ENCODE measurements at places on chromosomes 6 and 20. TPM values are rescaled to one million over a fixed set of nuclear protein-coding genes. Genes with fewer than 3 reads are reported as not detected.

- no peak overlapping the region for H3K27ac ChIP-seq
- no peaks in the 10 kb centered on the region for H3K4me1 ChIP-seq
- no peak overlapping the region for H3K4me3 ChIP-seq
- H3K27me3 ChIP-seq = no peaks in the 10 kb centered on the region
- no peaks in the 10 kb centered on the region for H3K36me3 ChIP-seq
- no peak for DNase-seq
These were observed 22.6 kb upstream of the ELOVL2 start for GRCh38 chr6:11066505-11067347.

- no peak overlapping the region for H3K4me3 ChIP-seq
- no peaks in the 10 kb centered on the region for H3K27me3 ChIP-seq
- peak; percentile 37 for DNase-seq
- H3K4me1 ChIP-seq = peaks cover 28% of the 10 kb centered on the region
- H3K27ac ChIP-seq = peak overlapping the region; percentile 67
These were observed 105.8 kb upstream of the TRAF3IP2 start for GRCh38 chr6:111711476-111711875.

DNA sequence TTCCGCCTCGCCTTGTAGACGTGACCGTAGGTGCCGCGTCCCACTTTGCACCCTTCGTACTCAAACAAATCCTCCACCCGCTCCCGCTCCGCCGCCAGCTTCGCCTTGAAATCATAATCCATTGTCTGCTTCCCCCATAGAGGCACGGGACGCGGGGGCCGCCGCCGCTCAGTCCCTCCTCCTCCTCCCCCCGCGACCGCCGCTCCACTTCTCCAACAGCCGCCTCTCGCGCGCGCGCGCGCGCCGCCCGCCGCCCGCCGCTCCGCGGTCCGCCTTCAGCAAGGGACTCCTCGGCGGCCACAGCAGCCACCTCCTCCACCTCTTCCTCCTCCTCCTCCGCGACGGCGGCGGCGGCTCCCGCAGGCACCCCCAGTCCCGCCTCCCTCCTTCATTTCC is 256 bp downstream of the CDK19 start:
- peak overlapping the region; percentile 95 for H3K27ac ChIP-seq
- no peaks in the 10 kb centered on the region for H3K36me3 ChIP-seq
- no peaks in the 10 kb centered on the region for H3K27me3 ChIP-seq
- peak overlapping the region; percentile 81 for H3K4me3 ChIP-seq
- no peak for DNase-seq

GRCh38 chr20:59515013-59515905 is 89.1 kb upstream of the PHACTR3 start:
- no peaks in the 10 kb centered on the region for H3K36me3 ChIP-seq
- no peak overlapping the region for H3K27ac ChIP-seq
- peaks cover 12% of the 10 kb centered on the region for H3K27me3 ChIP-seq
- no peaks in the 10 kb centered on the region for H3K4me1 ChIP-seq
- no peak overlapping the region for H3K4me3 ChIP-seq
- no peak for DNase-seq

- peak overlapping the region; percentile 43 for H3K27ac ChIP-seq
- H3K4me1 ChIP-seq = peaks cover 10% of the 10 kb centered on the region
- H3K36me3 ChIP-seq = no peaks in the 10 kb centered on the region
- peak; percentile 46 for DNase-seq
- no peaks in the 10 kb centered on the region for H3K27me3 ChIP-seq
These were observed 9.8 kb upstream of the HECA start for GRCh38 chr6:139124887-139125672.

GRCh38 chr20:41380551-41381193 is 14.1 kb upstream of the EMILIN3 start:
- H3K4me3 ChIP-seq = no peak overlapping the region
- no peak for DNase-seq
- no peaks in the 10 kb centered on the region for H3K27me3 ChIP-seq
- H3K36me3 ChIP-seq = no peaks in the 10 kb centered on the region

DNA sequence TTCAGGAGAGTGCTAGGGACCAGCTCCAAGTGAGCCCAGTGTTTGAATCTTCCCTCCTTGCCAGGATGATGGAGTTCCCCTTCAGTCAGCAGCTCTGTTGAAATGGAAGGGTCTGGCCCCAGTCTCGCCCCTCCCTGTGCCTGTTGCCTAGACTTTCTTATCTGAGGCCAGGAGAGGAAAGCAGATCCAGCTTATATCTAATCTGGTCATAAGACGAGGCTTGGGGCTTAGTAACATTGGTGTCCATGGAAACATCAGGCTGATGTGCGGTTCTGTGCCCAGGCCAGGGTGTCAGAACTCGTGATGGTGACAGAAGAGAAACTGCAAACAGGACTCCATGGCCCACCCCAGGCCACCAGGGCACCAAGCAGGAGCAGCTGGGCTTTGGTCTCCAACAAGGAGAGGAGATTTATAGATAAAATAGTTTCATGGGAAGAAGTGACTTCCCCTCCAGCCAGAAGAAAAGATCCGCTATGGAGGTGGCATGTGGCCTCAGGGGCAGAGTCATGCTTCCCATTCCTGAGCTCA is 9.8 kb downstream of the MAS1L start:
- no peak overlapping the region for H3K27ac ChIP-seq
- no peak for DNase-seq
- H3K27me3 ChIP-seq = no peaks in the 10 kb centered on the region
- H3K4me3 ChIP-seq = no peak overlapping the region
- no peaks in the 10 kb centered on the region for H3K36me3 ChIP-seq
- H3K4me1 ChIP-seq = no peaks in the 10 kb centered on the region

DNA sequence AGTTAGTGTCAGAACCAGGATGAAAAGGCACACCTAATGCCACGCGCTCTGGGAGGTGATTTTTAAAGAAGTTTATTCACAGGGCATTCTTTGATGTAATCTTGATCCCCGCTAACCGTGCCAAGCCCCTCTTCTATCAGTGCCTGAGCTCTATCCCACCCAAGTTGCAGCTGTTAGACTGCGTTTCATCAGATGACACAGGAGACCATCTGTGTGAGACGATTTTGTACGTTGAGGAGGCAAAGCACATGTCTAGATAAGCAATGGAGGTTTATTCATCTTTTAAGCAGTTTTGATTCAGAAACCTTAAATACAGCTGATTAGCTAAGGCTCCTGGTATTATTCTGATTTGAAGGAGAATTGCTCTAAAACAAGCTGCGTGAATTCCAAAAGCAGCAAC is 18.6 kb downstream of the RNASET2 start:
- H3K36me3 ChIP-seq = no peaks in the 10 kb centered on the region
- no peak for DNase-seq

DNA sequence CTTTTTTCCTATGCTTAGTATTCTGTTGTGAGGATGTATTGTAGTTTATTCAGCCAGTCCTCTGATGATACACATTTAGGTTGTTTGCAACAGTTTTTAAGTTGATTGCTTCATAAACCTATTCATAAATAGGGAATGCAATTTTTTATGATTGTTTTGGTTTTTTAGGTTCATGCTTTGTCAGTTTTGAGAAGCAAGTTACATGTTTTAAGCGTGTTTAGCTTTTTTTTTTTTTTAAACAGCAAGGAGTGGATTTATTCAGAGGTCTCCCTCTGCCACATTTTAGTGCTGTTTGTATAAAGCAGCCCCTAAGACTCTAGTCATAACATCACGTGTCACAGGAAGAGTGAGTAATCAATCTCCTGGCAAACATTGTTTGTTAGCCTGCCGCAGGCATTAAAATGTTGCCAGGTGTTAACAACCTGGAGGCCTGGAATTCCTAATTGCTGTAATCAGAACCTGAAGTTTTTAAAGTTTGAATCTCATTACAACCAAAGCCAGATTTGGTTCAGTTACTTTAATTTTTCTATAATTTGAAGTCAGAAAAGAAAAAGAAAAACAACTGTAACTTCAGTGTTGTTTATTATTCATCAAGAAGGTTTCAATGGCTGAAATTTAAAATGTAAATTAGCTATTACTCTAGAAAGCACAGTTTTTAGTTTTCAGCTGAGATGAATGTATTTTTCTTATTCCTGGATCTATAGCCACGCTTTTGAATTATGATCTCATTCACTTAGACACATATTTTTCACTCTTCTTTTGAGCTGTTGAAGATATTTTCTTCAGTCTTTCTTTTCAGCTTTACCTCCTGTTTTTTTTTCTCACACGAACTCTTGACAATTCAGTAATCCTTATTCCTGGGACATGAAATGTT is 59.2 kb downstream of the KCNS1 start:
- DNase-seq = no peak
- no peak overlapping the region for H3K4me3 ChIP-seq
- H3K4me1 ChIP-seq = peaks cover 17% of the 10 kb centered on the region

GRCh38 chr6:162238675-162239074 is 488.9 kb downstream of the PRKN start:
- no peak overlapping the region for H3K27ac ChIP-seq
- H3K36me3 ChIP-seq = no peaks in the 10 kb centered on the region
- no peaks in the 10 kb centered on the region for H3K4me1 ChIP-seq
- H3K27me3 ChIP-seq = no peaks in the 10 kb centered on the region
- DNase-seq = no peak
- no peak overlapping the region for H3K4me3 ChIP-seq

DNA sequence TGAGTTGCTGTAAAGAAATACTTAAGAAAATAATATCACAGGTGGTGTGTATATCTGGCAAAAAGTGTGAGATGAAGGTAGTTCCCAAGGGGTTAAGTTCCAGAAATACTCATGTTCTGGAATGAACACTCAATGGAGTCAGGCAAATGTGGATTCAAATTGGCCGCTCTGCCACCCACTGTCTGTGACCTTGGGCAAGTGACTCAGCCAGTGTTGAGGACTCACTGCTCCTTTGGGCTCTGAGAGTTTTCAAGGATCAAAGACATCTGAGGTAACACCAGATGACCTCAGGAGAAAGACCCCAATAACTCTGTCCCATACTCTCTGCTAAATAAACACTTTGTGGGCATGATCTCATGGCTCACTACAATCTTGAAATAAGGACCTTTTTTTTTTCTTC is 59.2 kb upstream of the EYA2 start:
- DNase-seq = no peak
- no peaks in the 10 kb centered on the region for H3K4me1 ChIP-seq
- no peak overlapping the region for H3K27ac ChIP-seq
- no peaks in the 10 kb centered on the region for H3K36me3 ChIP-seq
- H3K4me3 ChIP-seq = no peak overlapping the region
- no peaks in the 10 kb centered on the region for H3K27me3 ChIP-seq

DNA sequence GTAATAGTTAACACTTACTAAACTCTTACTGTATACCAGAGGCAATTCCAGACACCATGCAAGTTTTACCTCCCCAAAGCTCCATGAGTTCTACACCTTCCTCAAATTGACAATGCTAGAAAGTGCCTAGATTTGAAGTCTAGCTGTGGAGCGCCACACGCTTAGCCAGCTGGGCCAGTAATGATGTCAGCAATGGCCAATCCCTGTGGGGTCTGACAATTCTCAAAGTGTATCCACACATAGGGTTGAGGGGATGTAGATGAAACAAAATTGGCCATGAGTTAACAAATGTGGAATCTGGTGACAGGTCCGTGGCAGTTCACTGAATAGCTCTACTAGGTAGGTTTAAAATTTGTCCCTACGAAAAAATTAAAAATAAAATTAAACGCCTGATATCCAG is 1.3 kb downstream of the ZNF343 start:
- H3K27me3 ChIP-seq = no peaks in the 10 kb centered on the region
- H3K4me1 ChIP-seq = peaks cover 14% of the 10 kb centered on the region
- no peak for DNase-seq

DNA sequence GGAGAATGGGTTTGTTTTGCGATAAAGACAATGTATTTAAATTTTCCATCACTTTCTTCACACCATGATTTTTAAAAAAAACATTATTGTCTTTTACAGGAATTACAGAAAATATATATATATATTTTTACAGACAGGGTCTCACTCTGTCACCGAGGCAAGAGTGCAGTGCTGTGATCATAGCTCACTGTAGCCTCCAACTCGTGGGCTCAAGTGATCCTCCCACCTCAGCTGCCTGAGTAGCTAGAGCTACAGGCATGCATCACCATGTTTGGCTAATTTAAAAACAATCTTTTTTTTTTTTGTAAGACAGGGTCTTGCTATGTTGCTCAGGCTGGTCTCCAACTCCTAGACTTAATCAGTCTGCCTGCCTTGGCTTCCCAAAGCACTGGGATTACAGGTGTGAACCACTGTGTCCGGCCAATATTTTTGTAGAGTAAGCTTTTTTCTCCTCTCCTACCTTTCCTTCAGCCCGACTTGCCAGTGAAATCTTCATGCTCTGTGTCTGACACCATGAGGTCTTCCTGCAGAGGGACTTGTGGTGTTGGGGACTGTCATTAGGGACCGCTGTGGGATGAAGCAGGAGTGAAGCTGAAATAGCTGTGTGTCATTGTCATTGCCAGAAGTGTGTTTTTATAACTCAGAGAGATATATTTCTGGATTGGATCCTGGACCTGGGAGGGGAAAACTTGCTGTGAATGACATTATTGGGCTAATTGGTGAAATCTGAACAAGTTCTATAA is 13.2 kb downstream of the DSP start:
- no peak overlapping the region for H3K27ac ChIP-seq
- H3K4me3 ChIP-seq = no peak overlapping the region
- DNase-seq = no peak
- peaks cover 2% of the 10 kb centered on the region for H3K27me3 ChIP-seq

DNA sequence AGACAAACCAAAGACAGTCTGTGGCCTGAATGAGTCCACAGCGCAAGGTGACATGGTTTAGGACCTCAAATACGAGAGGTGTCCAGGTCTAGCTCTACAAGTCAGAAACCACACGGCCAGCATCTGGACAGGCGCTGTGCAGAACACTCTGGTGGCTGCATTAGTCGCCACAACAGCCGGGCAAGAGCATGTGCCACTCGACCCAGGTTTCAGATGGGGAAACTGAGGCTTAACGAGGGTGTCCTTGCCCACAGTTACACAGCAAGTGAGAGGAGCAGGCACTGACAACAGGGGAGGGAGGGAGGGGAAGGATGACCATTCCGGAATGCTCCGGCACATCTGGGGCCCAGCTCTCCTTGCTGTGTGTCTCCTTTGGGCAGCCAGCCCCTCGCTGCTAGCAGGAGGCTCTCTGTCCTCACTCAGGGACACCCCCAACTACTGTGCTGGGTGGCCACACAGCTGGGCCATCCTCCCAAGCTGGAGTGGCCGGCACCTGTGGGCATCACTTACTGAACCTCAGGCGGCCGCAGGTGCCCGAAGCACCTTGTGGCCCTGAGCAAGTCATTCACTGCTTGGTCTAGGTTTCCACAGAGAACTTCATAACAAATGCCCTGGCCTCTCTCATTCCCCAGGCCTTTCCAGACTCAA is 6.6 kb downstream of the DLL1 start:
- no peak for DNase-seq
- peaks cover 12% of the 10 kb centered on the region for H3K27me3 ChIP-seq
- H3K4me1 ChIP-seq = peaks cover 12% of the 10 kb centered on the region
- no peak overlapping the region for H3K27ac ChIP-seq
- H3K36me3 ChIP-seq = no peaks in the 10 kb centered on the region
- H3K4me3 ChIP-seq = no peak overlapping the region

GRCh38 chr6:134596191-134596590 is 278.3 kb upstream of the SGK1 start:
- H3K27me3 ChIP-seq = no peaks in the 10 kb centered on the region
- no peak for DNase-seq
- H3K4me3 ChIP-seq = no peak overlapping the region
- H3K27ac ChIP-seq = no peak overlapping the region
- no peaks in the 10 kb centered on the region for H3K36me3 ChIP-seq

ZC2HC1B gene
- total RNA-seq = not detected

C20orf144 gene
- not detected for total RNA-seq

LAMA5 gene
- total RNA-seq = 24.0 TPM

KIAA1586 gene
- total RNA-seq = 2.6 TPM

HSPA1L gene
- 4.4 TPM for total RNA-seq

PLA2G7 gene
- total RNA-seq = not detected
